ENCODE measurements at places on chromosomes 1 and 21.

DNA sequence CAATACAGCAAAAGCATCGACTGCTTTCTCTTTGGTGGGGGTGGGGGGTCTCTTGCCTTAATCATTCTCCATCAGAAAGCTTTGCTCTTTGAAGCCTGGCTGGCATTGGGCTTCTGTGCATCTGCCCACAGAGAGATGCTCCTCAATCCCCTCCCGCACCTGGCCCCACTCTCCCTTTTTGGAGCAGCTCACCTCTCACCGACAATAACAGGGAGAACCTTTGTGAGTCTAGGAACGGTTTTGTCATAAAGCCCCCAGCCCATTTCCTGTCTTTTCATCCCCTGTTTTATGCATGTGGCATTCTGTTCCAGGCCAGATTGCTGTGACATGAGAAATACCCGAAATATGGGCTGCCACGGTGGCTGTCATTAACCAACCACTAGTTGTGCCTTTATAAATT lies 469.0 kb upstream of the VAMP3 start:
- DNase-seq, result no peak

- no peak for DNase-seq
Measured at GRCh38 chr21:30718239-30718909, at the start of gene KRTAP21-3. Gene KRTAP21-3 (minus strand): TSS chr21:30718777. CDS start chr21:30718759, 18 bp downstream.

GRCh38 chr1:74679811-74680210 lies 6.2 kb upstream of the ERICH3 start:
- DNase-seq, result peak; percentile 47

GRCh38 chr1:39954324-39954869 lies 548 bp upstream of the MFSD2A start:
- no peak for DNase-seq

- DNase-seq, result no peak
Measured at GRCh38 chr1:28439320-28439719, 66.5 kb upstream of the RCC1 start.

DNA sequence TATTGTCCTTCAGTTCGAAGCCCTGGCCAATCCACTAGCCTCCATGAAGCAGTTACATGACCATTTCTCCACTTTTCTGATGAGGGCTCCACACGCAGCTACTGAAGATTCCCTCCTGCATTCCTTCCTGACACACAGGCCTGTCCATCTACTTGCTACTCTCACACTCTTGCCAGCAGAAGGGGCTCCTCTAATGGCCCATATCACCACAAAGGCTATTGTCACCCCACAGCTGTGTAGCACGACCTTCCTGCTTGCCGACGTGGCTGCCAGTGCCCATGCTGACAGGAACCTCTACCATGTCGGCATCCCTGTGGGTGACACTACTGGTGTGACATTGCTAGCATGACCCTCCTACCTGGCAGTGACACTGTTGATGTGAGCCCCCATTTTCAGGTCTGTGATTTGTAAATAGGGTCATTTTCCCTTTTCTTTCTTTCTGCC lies 1528.6 kb upstream of the TPTE start:
- DNase-seq, result peak; percentile 64

GRCh38 chr1:175319912-175320230 lies 127.3 kb upstream of the KIAA0040 start:
- no peak for DNase-seq

DNA sequence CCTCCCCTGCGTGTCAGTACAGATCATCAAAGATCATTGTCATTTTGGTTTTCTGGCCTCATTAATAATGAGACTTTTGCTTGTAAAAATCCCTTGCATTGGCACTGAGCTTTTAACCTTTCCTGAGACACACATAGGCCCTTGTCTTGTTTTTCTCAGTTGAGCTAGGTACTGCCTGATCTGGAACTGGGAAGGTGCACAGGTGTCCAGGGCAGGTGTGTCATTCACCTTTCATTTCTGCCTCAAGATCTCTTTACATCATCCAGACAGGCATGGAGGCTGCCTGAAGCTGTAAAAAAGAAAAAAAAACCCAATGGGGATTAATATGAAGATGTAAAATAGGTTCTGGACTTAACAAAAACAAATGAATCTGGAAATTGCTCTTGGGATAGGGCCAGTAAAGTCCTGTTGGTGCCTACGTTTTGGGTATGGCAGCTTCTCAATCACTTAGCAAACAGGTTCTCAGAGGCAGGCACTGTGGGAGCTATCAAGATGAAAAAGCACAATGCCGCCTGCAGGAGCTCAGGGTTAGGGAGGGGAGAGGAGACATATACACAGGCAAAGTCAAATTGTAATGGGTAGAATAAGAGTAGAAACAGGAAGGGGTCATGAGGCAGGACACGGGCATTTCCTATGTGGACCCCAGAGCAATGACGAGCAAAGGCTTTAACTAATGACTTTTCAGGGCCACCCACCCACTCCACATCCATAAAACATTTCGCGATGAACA lies 1.0 kb upstream of the KCNC4 start:
- peak; percentile 16 for DNase-seq

DNA sequence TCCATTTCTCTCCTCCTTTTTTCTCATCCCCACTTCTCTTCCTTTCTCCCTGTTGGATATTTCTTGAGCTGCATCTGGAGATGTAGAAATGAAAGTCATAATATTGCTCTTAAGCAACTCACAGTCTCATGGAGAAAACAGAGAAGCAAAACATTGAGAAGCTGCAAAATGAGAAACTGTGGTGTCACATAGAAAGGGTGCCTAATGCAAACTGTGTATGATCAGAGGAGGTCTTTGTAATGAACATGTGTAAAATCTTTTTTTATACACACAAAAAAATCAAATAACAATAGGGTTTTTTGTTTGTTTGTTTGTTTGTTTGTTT lies 11.8 kb upstream of the SLAMF7 start:
- no peak for DNase-seq

DNA sequence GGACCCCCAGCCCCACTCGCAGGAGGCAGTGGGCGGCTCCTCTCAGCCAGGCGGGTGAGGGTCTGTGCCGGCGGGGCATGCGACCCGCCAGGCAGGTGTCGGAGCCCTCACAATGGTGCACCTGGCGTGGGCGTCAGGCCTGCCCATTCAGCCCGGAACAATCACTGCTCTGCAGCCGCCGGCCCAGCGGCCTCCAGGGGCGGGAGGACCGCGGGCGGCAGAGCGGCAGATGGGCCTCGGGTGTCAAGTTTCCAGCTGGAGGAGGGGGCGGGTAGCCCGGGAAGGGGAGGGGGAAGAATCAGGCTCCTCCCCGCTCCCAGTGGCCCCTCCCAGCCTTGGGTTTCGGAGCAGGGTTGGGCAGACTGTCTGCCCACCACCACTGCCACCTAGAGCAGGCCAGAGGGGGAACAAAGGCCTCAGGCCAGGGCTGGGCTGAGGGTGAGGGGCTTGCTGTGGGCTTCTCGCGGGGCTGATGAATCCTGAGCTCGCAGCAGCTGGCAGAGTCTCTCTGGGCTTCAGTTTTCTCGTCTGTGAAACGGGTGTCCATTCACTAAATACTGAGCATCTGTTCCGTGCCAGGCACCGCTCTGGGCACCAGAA lies 39.5 kb upstream of the CASZ1 start:
- DNase-seq, result peak; percentile 66

DNA sequence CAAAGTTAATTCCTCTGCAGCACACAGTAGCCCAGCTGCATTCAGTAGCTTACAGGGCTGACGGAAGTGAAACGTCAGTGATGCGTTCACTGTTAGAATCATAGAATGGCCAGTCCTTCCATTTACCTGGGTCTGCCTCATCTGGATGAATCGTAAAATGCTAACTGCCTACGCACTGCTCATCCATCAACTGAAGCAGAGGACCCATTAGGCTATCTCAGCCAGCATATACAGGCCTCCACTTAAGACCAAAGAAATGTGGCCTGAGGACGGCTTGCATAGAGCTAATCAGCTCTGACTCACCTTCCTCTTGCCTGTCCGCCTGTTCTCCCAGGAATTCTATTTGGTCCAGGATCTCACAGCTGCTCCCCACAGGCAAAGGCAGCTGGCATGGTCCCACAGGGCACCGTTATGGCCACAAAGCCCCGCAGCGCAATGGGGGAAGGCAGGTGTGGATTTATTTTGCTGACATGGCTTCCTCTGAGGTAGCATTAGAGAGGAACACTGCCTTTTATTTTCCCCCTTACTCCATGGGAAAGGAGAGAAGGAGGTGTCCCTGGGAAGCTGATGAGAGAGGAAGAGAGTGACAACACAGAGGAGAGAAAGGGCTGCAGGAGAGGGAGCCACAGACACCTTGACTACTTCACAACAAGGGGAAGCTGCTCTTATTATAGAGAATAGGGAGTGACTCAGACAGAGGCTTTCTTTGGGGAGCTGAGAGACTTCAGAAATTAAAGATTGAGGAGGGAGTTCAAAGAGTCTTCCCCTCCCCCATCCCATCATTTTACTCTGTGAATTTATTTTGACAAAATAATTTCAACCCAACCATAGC lies 177.6 kb downstream of the HHIPL2 start:
- DNase-seq, result no peak

DNA sequence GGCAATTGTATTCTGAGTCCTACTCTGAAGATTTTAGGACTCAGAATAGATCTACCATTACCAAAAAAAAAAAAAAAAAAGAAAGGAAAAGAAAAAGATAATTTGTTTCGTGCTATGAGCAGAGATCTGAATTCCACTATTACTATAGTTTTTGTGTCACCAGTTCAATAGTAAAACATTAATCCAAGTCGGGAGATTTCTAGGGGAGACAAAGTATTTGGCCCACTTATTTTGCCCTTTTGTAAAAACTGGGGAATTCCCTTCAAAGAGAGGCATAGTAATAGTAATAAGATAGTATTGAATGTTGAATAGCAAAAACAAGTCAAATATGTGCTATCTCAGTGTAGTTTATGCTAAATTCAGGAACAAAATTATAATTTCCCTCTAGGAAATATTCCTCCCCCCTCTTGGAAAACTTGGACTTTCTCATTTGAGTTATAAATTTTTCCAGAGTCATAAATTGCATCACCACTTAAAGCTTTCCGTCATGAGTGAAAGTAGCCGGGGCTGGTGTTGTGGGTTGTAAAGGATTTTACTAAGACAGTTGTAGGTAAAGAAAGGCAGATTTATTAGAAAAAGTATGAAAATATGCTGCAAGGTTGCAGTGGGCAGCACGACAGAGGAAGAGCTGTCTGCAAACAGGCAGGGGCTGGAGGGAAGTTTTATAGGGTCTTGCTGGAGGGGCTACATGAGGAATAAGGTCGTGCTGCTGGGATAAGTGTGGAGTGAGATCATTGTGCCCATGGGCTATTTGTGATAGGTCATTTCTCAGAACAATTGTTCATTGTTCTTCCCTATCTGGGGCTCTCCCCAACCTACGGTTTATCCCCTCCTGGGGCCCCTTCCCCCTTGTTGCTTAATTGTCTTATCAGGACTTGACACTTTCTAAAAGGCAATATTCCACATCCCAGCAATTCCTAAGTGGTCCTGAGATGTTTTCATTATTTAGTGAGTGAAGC lies 1009.9 kb downstream of the PLA2G4A start:
- no peak for DNase-seq

GRCh38 chr1:116847688-116848531 lies 61.8 kb upstream of the PTGFRN start:
- DNase-seq, result peak; percentile 25

DNA sequence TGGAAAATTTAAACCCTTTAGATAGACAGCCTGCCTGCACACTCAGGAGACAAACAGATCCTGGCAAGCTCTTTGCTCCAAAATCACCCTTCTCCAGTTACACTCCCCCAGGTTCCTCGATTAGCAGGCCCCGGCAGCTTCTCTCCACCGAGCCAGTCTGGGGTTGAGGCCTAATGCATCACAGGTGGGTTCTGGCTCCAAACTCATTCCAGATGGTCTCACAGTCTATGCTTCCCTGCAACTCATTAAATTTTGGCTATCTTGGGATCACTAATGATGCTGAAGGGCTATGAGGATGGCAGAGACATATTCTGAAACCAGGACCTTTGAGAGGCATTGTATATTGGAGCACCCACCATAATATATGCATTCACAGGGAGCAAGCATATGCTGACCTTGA lies 559.8 kb upstream of the USP24 start:
- DNase-seq, result no peak

GRCh38 chr1:210908257-210908656 lies 225.7 kb downstream of the KCNH1 start:
- no peak for DNase-seq

DNA sequence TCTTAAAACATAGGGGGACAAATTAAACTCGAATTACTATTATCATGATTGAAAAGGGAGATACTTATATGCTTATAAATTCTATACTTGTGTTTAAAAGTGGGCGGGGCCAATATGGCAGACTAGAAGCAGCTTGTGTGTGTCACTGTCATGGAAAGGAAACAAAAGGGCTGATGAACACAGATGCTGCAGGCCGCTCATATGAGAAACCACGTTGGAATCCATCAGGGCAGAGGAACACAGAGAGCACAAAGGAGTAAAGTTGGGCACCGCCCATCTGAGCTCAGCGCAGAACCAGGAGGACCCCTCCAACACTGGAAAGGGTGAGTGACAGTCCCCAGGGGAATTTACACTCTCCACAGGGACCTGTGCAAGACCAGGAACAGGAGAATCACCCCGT lies 107.0 kb downstream of the SLC5A9 start:
- no peak for DNase-seq

DNA sequence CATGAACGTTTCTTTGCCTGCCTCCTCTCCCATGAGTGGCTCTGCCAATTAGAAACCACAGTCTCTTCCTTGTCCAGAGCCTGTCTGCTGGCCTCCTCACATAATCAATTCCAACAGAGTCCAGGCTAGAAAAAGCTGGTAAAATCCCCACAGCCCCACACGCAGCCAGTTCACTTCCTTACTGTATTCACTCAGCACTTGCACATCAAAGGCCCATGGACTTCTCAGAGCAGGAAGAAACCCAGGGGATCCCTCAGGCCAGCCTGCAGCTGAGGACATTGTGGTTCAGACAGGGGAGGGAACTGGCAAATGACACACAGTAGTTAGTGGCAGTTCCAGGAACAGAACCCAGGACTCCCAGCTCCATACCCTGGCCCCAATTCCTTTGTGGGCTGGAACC lies 171.6 kb upstream of the EDN2 start:
- DNase-seq, result no peak

GRCh38 chr1:186838380-186839040 lies 9.8 kb downstream of the PLA2G4A start:
- no peak for DNase-seq

- DNase-seq, result no peak
Measured at GRCh38 chr1:209509039-209509438, 74.5 kb upstream of the CAMK1G start.

GRCh38 chr1:167790117-167790516 lies 68.3 kb downstream of the MPZL1 start:
- DNase-seq, result no peak

Data from NCI-H2227 treated with DMSO at 0.1 percent for 48 hours (cell line).